Calu3 (cell line): ENCODE measurements at places on chromosomes 12 and 14. TPM values are rescaled to one million over a fixed set of nuclear protein-coding genes. Genes with fewer than 3 reads are reported as not detected.

The CLEC14A gene
- total RNA-seq: not detected in 2 replicates

The CCDC92 gene
- total RNA-seq: 31.8 and 35.0 TPM in 2 replicates

The FAM181A gene
- total RNA-seq: not detected in 2 replicates

The NOXRED1 gene
- 1.2 and 1.6 TPM in 2 replicates for total RNA-seq

The GALNT9 gene
- 0.54 and 1.5 TPM in 2 replicates for total RNA-seq

The NFE2 gene
- total RNA-seq: 0.80 and 1.8 TPM in 2 replicates

GRCh38 chr12:68959891-68960464, 27.0 kb upstream of the CPM start:
- no peak for DNase-seq
- H3K4me1 ChIP-seq: peaks cover 24% of the 10 kb centered on the region
- no peak overlapping the region for H3K4me3 ChIP-seq
- peaks cover 7% of the 10 kb centered on the region for H3K36me3 ChIP-seq
- no peak overlapping the region for H3K27ac ChIP-seq
- H3K27me3 ChIP-seq: no peaks in the 10 kb centered on the region

GRCh38 chr12:24488091-24488596, 460.8 kb downstream of the BCAT1 start:
- no peaks in the 10 kb centered on the region for H3K36me3 ChIP-seq
- H3K4me1 ChIP-seq: no peaks in the 10 kb centered on the region
- no peaks in the 10 kb centered on the region for H3K27me3 ChIP-seq
- no peak overlapping the region for H3K4me3 ChIP-seq
- H3K27ac ChIP-seq: no peak overlapping the region

DNA sequence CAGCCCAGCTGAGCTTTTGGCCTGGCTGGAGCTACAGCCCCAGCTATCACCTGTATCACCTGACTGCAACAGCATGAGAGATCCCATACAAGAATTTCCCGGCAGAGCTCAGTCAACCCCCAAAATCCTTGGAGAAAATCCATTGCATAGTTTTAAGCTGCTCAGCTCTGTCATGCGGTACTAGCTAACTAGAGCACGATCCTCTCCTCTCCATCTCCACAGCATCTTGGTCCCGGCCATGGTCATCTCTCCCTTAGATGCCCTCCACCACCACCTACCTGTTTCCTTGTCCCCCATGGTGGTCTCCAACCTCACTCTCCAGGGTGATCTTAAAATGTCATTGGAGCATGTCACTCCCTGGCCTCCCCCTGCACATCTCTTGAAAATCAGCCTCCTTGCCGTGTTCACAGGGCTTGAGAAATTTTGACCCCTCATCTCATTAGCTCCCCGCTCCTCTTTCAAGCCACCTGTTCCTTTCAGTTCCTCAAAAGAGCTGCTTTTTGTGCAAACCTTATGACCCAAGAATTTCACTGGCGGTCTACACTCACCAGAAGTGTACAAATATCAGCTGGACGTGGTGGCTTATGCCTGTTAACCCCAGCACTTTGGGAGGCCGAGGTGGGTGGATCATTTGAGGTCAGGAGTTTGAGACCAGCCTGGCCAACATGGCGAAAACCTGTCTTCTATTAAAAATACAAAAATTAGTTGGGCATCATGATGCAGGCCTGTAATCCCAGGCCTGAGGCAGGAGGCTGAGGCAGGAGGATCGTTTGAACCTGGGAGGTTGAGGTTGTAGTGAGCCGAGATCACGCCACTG, 8.1 kb upstream of the CLMN start:
- no peaks in the 10 kb centered on the region for H3K27me3 ChIP-seq
- H3K36me3 ChIP-seq: no peaks in the 10 kb centered on the region
- no peak overlapping the region for H3K4me3 ChIP-seq

- no peaks in the 10 kb centered on the region for H3K36me3 ChIP-seq
- H3K4me1 ChIP-seq: no peaks in the 10 kb centered on the region
- no peaks in the 10 kb centered on the region for H3K27me3 ChIP-seq
Measured at GRCh38 chr14:44317441-44317746, 189.7 kb downstream of the FSCB start.

- no peaks in the 10 kb centered on the region for H3K27me3 ChIP-seq
- no peak overlapping the region for H3K27ac ChIP-seq
- H3K4me3 ChIP-seq: no peak overlapping the region
- no peaks in the 10 kb centered on the region for H3K4me1 ChIP-seq
Measured at GRCh38 chr14:79197516-79197915, 1013.8 kb downstream of the DIO2 start.

DNA sequence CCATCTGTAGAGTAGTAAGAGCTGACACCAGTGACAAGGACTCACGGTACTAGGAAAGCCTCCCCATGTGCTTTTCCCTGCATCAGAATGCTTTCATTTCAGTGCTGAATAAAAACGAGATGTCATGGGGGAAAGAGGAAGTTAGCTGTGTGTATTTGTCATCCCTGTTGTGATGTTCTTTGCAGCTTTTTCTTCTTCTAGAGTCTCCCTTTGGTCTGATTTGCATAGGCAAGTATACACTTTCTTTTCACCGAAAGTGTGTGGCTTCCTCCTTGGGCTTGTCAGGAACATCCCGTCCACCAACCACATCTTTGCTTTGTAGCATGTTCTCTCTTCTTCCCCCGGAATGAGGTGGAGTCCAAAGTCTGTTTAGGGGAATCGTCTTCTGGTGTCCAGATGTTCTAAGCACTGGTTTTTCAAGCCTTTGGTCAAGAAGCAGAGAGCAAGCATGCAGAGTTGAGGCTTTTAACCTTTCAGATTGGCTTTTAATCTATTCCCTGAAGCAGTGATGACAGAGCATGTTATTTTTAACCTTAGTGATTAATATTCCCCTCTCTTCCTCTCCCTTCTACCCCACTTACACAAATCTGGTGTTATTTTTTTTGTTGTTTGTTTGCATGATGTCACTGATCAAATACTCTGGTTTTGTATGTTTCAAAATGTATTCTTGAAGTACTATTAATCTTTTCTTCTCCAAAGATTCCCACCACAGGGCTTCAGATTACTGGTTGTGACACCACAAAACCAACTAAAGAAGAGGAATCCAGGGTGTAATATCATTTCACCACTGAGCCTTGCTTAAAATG, 163.4 kb downstream of the SAMD4A start:
- no peak for DNase-seq
- no peaks in the 10 kb centered on the region for H3K27me3 ChIP-seq
- no peaks in the 10 kb centered on the region for H3K4me1 ChIP-seq
- H3K36me3 ChIP-seq: no peaks in the 10 kb centered on the region
- no peak overlapping the region for H3K27ac ChIP-seq

DNA sequence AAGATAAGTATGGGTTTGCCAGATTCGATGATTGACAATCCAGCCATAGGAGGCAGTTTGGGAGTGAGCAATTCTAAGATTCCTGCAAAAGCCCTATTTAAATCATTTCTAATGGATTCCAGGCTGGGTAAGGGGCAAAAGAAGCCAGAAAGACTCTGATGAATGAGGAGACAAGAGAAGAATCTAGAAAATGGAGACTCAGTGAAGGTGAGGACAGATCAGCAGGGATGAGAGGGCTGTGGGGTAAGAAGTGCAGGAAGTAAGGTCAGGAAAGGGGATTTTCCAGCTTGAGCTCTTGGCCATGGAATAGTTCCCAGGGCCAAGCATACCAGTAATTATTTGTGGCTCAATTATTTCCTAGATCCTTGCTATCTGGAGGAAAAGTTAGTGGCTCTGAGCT, 87.3 kb downstream of the TMX1 start:
- H3K27me3 ChIP-seq: no peaks in the 10 kb centered on the region
- H3K4me1 ChIP-seq: peaks cover 38% of the 10 kb centered on the region
- no peaks in the 10 kb centered on the region for H3K36me3 ChIP-seq
- no peak overlapping the region for H3K4me3 ChIP-seq
- no peak overlapping the region for H3K27ac ChIP-seq

- H3K27ac ChIP-seq: no peak overlapping the region
- no peak overlapping the region for H3K4me3 ChIP-seq
- DNase-seq: no peak
Measured at GRCh38 chr12:113016796-113017195, 38.5 kb downstream of the OAS2 start.

DNA sequence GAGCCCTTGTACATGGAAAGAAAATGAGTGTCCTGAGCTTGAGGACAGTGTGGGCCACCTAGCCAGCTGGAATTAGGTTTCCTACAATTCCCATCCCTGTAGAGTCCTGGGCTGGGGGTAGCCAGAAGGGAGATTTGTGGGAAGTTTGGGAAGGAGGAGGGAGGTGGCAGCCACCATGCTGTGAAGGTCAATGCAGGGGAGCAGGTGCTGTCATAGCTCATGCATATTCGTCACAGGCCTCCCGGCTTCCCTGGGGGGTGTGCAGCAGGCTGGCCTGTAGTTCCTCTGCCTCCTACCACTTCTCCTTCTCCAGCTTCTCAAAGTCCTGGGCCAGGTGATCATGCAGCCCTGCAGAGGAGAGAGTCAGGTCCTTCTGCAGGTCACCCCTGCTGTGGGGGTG, 121.3 kb downstream of the TBX3 start:
- no peaks in the 10 kb centered on the region for H3K36me3 ChIP-seq
- no peaks in the 10 kb centered on the region for H3K27me3 ChIP-seq
- H3K4me1 ChIP-seq: no peaks in the 10 kb centered on the region
- no peak overlapping the region for H3K4me3 ChIP-seq
- no peak for DNase-seq
- no peak overlapping the region for H3K27ac ChIP-seq

- peak overlapping the region; percentile 99 for H3K27ac ChIP-seq
- H3K27me3 ChIP-seq: no peaks in the 10 kb centered on the region
- peaks cover 43% of the 10 kb centered on the region for H3K4me1 ChIP-seq
- DNase-seq: no peak
Measured at GRCh38 chr14:73459959-73460358, 1.6 kb upstream of the NUMB start.

- peaks cover 28% of the 10 kb centered on the region for H3K4me1 ChIP-seq
- no peaks in the 10 kb centered on the region for H3K27me3 ChIP-seq
- H3K27ac ChIP-seq: peak overlapping the region; percentile 92
- H3K4me3 ChIP-seq: peak overlapping the region; percentile 8
- peak; percentile 45 for DNase-seq
- peaks cover 10% of the 10 kb centered on the region for H3K36me3 ChIP-seq
Measured at GRCh38 chr14:69999261-69999674, 120.1 kb downstream of the SMOC1 start.

DNA sequence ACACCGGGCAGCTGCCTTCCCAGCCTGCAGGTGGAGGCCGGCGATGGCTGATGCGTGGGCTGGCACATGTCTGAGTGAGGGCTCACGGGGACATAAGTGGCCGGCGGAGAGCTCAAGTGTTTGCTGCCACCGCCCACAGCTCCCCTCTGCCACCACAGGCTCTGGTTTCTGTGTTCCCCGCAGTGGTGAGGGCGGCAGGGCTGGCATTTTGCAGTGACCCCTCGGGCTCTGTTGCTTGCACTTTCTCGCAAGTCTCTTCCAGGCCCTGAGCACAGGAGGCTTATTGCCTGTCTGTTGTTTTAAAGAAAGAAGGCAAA, 271.0 kb upstream of the RTL1 start:
- H3K36me3 ChIP-seq: no peaks in the 10 kb centered on the region
- peaks cover 9% of the 10 kb centered on the region for H3K4me1 ChIP-seq
- no peaks in the 10 kb centered on the region for H3K27me3 ChIP-seq
- H3K4me3 ChIP-seq: no peak overlapping the region
- no peak overlapping the region for H3K27ac ChIP-seq
- DNase-seq: no peak

DNA sequence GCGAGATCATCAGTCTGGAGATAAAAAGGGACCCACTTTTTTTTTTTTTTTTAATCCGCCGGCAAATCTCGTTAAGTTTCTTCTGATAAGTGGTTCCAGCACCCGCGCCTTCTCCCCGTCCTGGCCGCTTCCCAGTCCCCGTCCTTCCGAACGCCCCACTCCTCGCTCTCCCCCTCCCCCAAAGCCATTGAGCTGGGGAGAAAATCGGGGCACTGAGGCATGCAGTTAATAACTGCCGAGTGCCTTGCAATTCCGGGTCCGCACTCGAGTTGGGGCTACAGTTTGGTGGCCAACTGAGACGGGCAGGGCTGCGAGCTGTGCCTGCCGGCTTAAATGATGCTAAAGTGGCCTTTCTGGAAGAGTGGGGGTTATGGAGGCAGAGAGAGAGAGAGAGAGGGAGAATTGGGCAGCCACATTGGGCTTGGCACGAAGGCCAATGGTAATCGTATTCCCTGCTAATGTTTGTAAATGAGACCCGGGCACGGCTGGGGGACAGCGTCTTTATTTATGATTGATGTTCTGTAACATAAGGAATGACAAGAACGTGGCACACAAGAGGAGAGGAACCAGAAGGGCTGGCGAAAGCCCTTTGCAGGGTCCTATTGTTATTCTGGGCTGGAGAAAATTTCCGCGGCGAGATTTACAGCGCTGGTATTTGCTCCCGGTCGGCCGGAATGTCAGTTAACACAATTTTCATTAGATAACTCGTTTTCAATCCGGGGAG, 115.4 kb upstream of the MYL2 start:
- DNase-seq: no peak
- H3K36me3 ChIP-seq: no peaks in the 10 kb centered on the region
- no peak overlapping the region for H3K27ac ChIP-seq
- no peaks in the 10 kb centered on the region for H3K4me1 ChIP-seq
- H3K4me3 ChIP-seq: no peak overlapping the region

DNA sequence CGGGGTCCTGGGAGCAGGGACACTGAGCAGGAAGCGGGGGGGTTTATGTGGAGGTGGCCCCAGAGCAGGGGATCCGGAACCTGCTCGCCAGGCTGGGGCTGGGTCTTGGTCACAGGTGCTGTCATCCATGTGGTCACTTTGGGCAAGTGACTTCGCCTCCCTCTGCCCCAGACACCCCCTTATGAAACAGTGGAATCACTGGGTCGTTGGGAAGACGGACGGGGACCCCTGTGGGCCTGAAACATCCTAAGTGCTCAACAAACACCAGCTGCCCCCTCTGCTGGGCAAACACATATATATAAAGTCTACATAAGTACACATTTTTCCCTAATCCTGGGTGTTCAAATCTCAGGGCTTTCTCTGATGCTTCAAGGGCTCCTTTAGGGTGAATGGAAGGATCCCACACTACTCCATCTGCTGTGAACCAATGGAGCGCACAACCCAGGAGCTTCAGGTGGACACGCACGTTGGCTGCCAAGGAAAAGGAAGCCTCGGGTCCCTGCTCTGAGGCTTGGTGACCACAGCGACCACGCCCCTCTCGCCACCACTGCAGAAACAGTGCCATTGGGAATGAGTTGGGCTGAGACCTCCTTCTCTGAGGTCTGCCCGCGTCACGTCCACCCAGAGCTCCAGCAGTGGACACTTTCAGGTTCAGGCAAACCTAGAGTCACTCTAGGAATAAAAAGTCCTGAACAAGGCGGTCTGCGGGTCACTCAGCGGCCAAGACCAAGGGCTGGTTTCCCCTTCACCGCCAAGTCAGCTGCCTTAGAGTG, 54.6 kb downstream of the CDC42BPB start:
- no peaks in the 10 kb centered on the region for H3K27me3 ChIP-seq
- no peak overlapping the region for H3K27ac ChIP-seq
- DNase-seq: no peak
- H3K4me1 ChIP-seq: peaks cover 10% of the 10 kb centered on the region

GRCh38 chr14:38745861-38746260, 357.2 kb downstream of the SEC23A start:
- DNase-seq: no peak
- H3K27me3 ChIP-seq: no peaks in the 10 kb centered on the region
- H3K4me3 ChIP-seq: no peak overlapping the region
- no peaks in the 10 kb centered on the region for H3K4me1 ChIP-seq
- no peaks in the 10 kb centered on the region for H3K36me3 ChIP-seq
- no peak overlapping the region for H3K27ac ChIP-seq

GRCh38 chr12:129900306-129900705, 3.5 kb downstream of the TMEM132D start:
- H3K27me3 ChIP-seq: no peaks in the 10 kb centered on the region
- H3K36me3 ChIP-seq: no peaks in the 10 kb centered on the region
- no peaks in the 10 kb centered on the region for H3K4me1 ChIP-seq
- no peak for DNase-seq
- no peak overlapping the region for H3K4me3 ChIP-seq
- no peak overlapping the region for H3K27ac ChIP-seq
